NCI-H187 treated with DMSO at 0.1 percent for 48 hours (cell line): ENCODE measurements at places on chromosomes 1 and 21.
A peak's percentile ranks its signal among the peaks of the same experiment; 100 is the strongest.

DNA sequence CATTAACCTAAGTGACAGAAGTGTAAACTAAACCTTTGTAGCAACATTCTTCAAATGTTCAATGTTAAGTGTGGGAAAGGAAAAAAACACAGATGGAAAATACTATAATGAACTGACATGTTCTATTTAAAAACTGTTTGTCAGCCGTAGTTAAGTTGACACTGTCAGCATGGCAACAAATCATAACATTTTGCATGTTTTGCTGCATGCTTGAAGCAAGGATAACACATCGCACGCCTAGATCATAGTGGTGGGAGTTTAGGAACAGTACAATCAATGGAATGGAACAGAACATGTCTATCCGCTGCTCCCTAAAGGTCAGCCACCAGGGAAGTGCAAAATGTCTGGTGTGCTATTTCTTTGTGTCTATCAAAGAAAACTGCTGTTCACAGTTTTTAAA is 62.5 kb upstream of the ESRRG start:
- no peak for DNase-seq

GRCh38 chr1:227357171-227357926 is 39.1 kb upstream of the CDC42BPA start:
- DNase-seq = no peak

DNA sequence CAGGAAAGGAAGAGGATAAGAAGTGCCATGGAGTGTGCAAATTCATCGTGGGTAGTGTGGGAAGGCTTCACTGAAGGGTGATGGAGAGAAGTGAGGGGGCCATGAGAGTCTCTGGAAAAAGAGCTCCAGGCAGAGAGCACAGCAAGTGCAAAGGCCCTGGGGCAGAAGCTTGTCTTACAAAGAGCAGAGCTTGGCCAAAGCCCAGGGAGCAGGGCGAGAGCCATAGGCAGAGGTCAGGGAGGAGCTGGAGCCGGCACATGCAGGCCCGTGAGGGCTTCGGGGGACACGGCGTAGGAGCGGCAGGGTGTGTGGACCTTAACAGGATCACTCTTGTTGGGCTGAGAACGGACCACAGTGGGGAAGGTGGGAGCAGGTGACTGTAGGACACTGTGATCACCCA is 83.7 kb upstream of the EDN2 start:
- DNase-seq = no peak

- no peak for DNase-seq
Observed at GRCh38 chr1:57632401-57632800, 208.5 kb upstream of the DAB1 start.

GRCh38 chr1:118862755-118863154 is 125.4 kb downstream of the TBX15 start:
- DNase-seq = no peak

DNA sequence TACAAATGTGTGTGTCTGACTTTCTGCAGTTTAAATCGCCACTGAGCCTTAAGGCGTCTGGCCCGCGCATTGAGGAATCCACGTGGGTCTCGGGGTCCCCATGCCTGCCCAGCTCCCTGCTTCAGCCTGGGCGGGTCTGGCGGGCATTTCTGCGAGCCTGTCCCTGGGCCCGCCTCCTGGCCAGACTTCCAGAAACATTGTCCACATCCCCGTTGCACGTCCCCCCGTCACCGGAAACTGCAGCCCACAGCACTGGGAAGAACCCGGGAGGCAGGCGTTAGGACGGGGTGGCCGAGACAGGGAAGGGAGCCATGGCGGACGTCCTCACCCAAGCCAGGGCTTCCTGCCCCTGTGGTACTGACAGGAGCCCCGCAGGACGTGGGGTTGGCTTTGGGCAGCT is 113.1 kb upstream of the COL6A1 start:
- DNase-seq = no peak

GRCh38 chr21:19981938-19982337 is 1016.3 kb upstream of the NCAM2 start:
- DNase-seq = no peak

DNA sequence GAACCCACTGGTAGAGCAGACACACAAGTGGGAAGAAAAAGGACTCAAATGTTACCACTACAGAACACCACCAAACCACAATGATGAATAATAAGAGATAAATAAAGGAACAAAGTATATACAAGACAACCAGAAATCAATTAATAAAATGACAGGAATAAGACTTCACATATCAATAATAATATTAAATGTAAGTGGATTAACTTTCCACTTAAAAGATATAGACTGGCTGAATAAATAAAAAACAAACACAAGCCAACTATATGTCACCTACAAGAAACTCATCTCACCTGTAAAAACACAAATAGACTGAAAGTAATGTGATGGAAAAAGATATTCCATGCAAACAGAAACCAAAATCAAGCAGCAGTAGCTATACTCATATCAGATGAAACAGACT is 6.9 kb upstream of the CLIC6 start:
- no peak for DNase-seq

DNA sequence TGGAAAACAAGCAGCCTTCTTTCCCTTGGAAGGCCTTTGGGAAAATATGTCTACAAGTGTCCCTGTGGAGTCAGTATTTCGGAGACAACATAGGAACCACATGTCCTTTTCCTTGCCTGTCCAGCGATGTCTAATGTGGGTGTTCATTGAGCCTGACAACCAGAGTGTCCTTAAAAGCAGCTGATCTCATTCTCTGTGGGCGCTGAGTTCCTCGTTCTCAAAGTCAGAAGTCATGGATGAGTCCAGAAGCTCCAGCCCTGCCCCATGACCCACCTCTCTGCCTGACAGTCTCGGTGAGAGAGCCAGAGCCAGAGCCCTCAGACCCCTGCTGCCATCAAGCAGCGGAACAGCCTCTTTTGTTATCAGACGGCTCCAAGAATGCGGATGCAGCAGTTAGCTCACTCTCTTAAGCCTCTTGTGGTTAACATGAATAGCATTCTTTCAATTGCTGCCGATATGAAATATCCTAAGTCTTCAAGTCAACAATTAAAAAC is 329.2 kb downstream of the TGFB2 start:
- DNase-seq = no peak

- no peak for DNase-seq
Observed at GRCh38 chr1:69421286-69421685, 146.4 kb upstream of the LRRC7 start.

GRCh38 chr1:22139066-22139594 is 3.8 kb downstream of the WNT4 start:
- DNase-seq = no peak

DNA sequence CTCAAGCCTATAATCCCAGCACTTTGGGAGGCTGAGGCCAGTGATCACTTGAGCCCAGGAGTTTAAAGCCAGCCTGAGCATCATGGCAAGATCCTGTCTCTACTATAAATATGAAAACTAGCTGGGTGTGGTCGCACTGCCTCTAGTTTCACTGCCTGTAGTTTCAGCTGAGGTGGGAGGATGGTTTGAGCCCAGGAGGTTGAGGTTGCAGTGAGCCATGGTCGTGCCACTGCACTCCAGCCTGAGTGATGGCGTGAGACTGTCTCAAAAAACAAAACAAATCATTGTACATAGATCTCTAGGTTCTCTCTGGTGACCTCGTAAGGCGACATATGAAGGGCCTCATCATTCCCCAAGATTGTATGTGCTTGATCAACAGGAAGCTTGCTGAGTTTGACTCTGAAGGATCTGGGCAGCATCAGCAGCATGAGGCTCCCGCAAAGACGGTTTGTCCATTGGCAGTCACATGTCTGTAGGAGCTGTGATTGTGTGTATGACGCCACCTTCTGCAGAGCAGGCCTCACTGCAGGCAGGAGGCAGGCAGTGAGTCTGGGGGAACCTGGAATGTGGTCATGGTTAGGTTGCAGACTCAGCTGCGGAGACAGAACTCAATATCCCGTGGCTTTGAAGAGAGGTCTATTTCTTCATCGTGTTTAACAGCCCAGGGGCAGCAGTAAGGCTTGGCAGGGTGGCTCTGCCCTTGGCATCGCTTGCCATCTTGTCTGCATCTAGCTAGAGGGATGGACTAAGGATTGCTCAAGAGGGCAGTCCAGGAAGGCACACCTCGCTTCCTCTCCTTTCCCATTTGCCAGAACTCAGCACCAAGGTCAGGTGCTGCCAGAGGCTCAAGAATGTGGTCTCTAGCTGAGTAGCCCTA is 14.0 kb downstream of the ATP5PO start:
- no peak for DNase-seq

DNA sequence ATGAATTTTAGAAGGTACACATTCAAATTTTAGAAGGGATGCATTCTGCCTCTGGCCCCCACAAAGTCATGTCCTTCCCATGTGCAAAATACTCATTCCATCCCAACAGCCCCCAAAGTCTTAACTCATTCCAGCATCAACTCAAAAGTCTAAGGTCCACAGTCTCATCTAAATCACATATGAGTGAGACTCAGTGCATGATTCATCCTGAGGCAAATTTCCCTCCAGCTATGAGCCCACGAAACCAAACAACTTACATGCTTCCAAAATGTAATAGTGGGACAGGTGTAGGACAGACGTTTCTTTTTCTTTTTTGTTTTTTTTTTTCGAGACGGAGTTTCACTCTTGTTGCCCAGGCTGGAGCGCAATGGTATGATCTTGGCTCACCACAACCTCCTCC is 12.5 kb upstream of the WNT2B start:
- no peak for DNase-seq

- DNase-seq = no peak
Observed at GRCh38 chr1:238252033-238252802, 361.5 kb upstream of the ZP4 start.

GRCh38 chr1:243397613-243398321 is 141.9 kb downstream of the SDCCAG8 start:
- DNase-seq = no peak

GRCh38 chr1:231266811-231267322 is 25.9 kb downstream of the GNPAT start:
- DNase-seq = no peak

GRCh38 chr1:228094432-228095016 is 8.6 kb downstream of the C1orf35 start:
- no peak for DNase-seq

GRCh38 chr1:95742591-95743089 is 508.6 kb downstream of the RWDD3 start:
- peak; percentile 88 for DNase-seq
